ENCODE measurements at places on chromosomes 1 and 21.

DNA sequence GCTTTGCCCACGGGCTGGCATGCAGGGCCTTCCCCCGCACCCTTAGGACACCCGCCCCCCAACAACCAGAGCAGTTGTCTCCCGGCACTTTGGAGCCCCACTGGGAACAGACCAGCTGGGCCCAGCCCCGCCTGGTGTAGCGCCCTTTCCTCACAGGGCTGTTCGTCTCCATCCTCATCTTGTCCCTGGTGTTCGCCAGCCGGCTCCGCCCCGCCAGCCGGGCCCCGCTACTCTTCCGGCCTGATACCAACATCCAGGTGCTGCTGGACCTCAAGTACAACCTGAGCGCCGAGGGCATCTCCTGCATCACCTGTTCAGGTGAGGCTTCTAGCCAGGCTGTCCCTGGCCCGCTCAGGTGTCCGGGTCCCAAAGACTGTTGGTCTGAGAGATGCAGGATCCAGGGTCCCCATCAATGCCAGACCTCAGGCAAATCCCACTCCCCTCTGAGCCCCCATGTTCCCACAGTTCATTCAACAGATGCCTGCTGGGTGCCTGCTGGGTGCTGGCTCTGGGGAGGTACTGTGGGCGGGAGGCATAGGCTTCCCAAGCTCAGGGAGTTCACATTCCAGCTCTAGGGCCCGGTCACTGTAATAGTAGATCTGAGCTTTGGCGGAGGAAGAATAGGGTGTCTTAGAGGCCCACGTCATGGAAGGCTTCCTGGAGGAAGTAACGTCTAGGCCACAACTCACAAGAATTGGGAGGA, 41.7 kb downstream of the DISP3 start:
- no peak for DNase-seq
- no peak overlapping the region for H3K4me3 ChIP-seq
- no peaks in the 10 kb centered on the region for H3K36me3 ChIP-seq
- no peaks in the 10 kb centered on the region for H3K4me1 ChIP-seq
- H3K27me3 ChIP-seq: no peaks in the 10 kb centered on the region

- no peak overlapping the region for H3K4me3 ChIP-seq
- H3K4me1 ChIP-seq: no peaks in the 10 kb centered on the region
- no peak for DNase-seq
- H3K27me3 ChIP-seq: peaks cover 12% of the 10 kb centered on the region
Observed at GRCh38 chr21:41605178-41605933, 97.4 kb upstream of the TMPRSS2 start.

- H3K36me3 ChIP-seq: no peaks in the 10 kb centered on the region
- no peaks in the 10 kb centered on the region for H3K27me3 ChIP-seq
- no peak for DNase-seq
- no peak overlapping the region for H3K27ac ChIP-seq
- no peaks in the 10 kb centered on the region for H3K4me1 ChIP-seq
- no peak overlapping the region for H3K4me3 ChIP-seq
Observed at GRCh38 chr1:71582673-71583072, 501.8 kb upstream of the ZRANB2 start.

- no peaks in the 10 kb centered on the region for H3K36me3 ChIP-seq
- H3K4me3 ChIP-seq: no peak overlapping the region
- DNase-seq: no peak
- H3K27ac ChIP-seq: no peak overlapping the region
Observed at GRCh38 chr21:22703521-22703920, 1705.3 kb downstream of the NCAM2 start.

DNA sequence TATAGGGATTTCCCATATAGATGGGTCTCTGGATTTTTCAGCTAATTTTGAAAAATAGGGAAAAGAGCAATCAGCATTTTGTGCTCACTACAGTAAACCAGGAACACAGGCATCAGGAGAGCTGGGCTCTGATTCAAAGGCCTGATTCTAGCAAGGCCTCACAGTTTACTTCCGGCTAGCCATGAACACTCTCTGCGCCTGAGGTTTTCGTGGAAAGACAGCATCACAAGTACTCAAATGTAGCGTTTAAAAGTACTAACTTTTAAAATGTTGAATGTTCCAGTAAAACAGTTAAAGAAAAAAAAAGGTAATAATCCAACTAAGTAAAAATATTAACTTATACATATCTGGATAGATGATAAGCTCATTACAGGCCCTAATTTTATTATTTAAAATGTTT, 120.6 kb downstream of the SLC45A1 start:
- H3K27me3 ChIP-seq: peaks cover 6% of the 10 kb centered on the region
- no peak overlapping the region for H3K27ac ChIP-seq
- H3K36me3 ChIP-seq: peaks cover 7% of the 10 kb centered on the region
- H3K4me3 ChIP-seq: no peak overlapping the region

DNA sequence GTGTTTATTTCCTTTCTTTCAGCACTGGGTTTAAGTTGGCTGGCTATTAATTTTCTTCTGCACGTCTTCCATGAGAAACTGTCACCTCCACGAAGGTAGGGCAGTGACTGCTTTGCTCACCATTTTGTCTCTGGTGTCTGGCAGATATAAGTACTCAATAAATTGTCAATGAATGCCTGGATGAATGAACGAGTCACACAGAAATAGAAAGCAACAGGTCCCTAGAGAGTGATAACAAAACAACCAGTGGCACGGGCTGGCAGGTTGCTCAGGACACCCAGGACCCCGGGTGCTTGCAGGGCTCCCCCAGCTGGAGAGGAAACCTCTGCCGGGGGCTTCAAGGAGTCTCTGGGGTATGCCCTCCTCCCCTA, 3.2 kb upstream of the MYOC start:
- no peak overlapping the region for H3K4me3 ChIP-seq
- H3K27me3 ChIP-seq: peaks cover 47% of the 10 kb centered on the region
- H3K4me1 ChIP-seq: peaks cover 8% of the 10 kb centered on the region
- H3K27ac ChIP-seq: no peak overlapping the region

DNA sequence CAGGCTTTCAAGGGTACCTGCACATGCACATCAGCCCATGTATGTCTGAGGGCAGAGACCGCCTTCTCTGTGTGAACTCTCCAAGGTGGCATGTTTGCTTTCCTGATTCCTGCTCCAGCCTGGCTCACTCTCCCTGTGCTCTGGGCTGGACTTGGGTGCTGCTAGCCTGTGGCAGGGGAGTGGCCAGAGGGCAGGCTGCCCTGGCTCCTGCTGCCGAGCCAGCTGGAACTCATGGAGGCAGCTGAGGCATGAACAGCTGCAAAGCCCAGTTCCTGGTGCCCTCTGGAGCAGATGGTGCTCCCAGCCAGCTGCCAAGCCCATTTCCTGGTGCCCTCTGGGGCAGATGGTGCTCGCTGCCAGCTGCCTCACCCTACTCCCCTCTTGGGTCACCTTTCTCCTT, 7.6 kb downstream of the UBL4B start:
- peaks cover 34% of the 10 kb centered on the region for H3K27me3 ChIP-seq
- H3K4me3 ChIP-seq: no peak overlapping the region

- peaks cover 4% of the 10 kb centered on the region for H3K27me3 ChIP-seq
- DNase-seq: no peak
- no peaks in the 10 kb centered on the region for H3K4me1 ChIP-seq
- no peak overlapping the region for H3K27ac ChIP-seq
- H3K4me3 ChIP-seq: no peak overlapping the region
Observed at GRCh38 chr1:47935163-47935562, 62.0 kb downstream of the TRABD2B start.

Data from activated CD8-positive, alpha-beta memory T cell treated with anti-CD3 and anti-CD28 coated beads, Interleukin-2, amount 10 ng/mL, durations not matched to agents 7 days and 5 days (primary cell).